ENCODE measurements at places on chromosomes 6 and 20. TPM values are rescaled to one million over a fixed set of nuclear protein-coding genes. Genes with fewer than 3 reads are reported as not detected.

DNA sequence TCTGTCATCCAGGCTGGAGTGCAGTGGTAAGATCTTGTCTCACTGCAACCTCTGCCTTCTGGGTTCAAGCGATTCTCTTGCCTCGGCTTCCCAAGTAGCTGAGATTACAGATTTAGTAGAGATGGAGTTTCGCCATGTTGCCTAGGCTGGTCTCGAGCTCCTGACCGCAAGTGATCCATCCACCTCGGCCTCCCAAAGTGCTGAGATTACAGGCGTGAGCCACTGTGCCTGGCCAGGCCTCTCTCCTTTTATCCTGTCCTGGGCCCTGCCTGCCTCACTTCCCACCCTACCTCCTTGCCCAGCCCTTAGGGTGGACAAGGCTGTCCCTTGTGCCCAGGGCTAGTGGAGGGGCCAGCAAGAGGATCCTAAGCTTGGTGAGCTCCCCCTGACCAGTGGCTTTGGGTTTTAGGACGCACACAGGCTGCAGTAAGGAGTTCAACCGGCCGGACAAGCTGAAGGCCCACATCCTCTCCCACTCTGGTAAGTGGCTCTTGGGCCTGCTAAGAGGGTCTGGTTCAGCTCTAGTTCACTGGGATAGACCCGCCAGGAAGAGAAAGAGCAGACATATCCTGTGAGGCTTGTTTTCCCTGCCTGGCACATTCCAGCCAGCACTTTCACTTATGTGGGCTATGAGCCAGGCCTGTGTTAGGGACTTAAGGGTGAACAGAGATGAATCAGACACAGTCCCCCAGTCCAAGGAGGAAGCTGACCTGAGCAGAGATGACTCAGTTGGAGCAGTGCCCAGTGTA, 21.9 kb upstream of the CHMP4B start:
- peak; percentile 98 for DNase-seq

- no peak for DNase-seq
Observed at GRCh38 chr20:4883546-4883945, 117.8 kb downstream of the SLC23A2 start.

- DNase-seq: peak; percentile 7
Observed at GRCh38 chr6:18263418-18264218, 712 bp downstream of the DEK start.

The MAP1LC3A gene
- 55.0 TPM for total RNA-seq

The CD40 gene
- 0.72 TPM for total RNA-seq

The ESF1 gene
- total RNA-seq: 17.3 TPM

DNA sequence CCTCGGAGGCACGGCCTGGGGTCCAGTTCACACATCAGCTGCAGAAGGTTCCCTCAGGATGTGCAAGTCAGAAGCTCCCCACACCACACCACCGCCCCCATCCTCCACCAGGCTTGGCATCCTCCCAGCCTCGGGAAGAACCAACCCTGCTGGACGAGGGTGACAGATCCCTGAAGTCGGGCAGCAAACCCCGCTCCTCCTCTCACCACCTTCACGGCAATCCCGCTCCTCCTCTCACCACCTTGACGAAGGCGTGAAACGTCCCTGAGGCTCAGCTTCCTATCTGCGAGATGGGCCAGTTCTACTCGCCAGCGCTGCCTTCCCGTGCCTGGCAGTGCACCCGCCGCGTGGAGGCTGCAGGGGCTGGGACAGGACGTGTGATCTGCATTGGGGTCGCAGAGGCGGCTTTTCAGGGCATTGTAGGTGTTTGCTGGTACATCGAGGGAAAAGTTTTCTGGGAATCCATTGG, 327.0 kb downstream of the TAF4 start:
- DNase-seq: no peak

GRCh38 chr6:137106183-137106582, 61.4 kb upstream of the IL20RA start:
- no peak for DNase-seq

DNA sequence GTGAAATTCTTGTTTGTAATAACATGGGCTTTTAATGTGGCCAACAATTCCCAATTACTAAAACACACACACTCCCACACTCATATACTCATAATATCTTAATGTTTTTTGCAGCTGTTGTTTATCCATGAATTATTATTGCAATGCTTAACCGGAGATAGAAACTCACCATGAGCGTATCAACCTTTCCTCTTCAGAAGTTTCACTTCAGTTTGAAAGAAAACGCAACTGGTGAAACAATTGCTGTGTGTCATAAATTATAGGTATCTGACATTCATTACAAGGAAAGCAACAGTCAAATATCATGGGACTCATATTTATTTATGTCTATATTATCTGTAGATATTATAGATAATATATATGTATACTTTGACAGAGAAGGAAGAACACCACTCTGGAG, 104.1 kb downstream of the HDGFL1 start:
- DNase-seq: no peak

- peak; percentile 16 for DNase-seq
Observed at GRCh38 chr6:111468329-111469012, 14.5 kb downstream of the REV3L start.

The DEFB132 gene
- total RNA-seq: not detected

DNA sequence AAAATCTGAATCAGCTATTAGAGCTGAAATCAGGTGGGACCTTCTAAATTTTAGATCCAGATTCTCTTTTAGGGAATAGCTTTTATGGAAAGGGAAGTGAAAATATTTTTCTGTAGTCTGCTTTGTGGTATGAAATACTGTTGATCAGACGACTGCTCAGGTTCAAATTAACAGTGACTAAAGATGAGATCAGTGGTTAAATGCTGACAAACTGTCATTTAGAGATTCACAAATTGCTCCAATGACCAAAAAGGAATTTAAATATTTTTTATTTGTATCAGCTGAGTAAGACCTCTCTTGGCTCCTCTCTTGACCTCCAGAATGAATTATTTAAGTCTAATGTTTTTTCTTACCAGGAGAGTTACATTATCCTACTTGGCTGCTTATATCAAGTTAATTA, 77.3 kb downstream of the KCNQ5 start:
- no peak for DNase-seq
